ENCODE measurements at places on chromosomes 6 and 20.

GRCh38 chr20:22652681-22653588, 68.6 kb upstream of the FOXA2 start:
- DNase-seq = no peak

- no peak for DNase-seq
Measured at GRCh38 chr6:104754788-104755409, 104.8 kb downstream of the HACE1 start.

GRCh38 chr6:7473805-7474719, 67.4 kb upstream of the DSP start:
- DNase-seq = no peak

GRCh38 chr20:23132930-23133559, 46.9 kb upstream of the CD93 start:
- no peak for DNase-seq

DNA sequence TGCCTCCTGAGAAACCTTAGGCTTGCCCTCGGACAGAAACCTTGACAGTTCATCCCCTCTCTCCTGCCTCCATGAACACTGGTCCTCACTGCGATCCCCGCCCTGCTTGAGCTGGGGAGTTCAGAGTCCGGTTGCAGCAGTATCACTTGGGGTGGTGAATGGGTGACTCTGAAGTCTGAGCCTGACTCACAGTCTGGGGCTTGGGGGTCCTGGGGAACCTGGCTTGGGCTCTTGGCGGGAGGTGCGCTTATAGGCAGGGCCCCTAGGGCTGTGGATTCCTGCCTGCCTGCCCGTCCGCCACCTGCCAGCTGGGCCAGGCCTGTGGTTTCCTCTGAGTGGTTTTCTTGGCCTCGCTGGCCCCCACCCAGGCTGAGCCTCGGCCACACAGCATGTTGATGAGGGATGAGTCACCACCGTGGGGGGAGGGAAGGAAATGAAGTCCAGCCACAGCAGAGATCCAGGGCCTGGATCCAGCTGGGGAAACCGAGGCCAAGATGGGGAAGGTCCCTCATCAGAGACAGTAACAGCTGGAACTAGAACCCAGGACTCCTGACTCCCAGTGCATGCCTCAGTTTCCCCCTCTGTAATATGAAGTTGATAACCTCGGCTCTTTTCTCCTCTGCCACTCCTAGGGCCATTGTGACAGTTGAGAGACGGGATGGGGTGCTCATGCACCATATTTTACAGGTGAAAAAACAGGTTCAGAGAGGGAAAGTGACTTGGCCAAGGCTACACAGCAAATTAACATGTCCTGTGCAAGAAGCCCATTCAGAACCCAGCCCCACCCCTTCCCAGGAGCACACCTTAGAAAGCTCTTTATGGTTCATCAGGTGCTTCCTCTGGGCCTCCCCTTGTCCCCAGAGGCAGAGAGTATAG, 9.2 kb downstream of the FOXS1 start:
- DNase-seq = peak; percentile 47
